ENCODE measurements at places on chromosomes 1 and 21.

- no peak for DNase-seq
These were observed 40.4 kb downstream of the UBR4 start for GRCh38 chr1:19169642-19170041.

DNA sequence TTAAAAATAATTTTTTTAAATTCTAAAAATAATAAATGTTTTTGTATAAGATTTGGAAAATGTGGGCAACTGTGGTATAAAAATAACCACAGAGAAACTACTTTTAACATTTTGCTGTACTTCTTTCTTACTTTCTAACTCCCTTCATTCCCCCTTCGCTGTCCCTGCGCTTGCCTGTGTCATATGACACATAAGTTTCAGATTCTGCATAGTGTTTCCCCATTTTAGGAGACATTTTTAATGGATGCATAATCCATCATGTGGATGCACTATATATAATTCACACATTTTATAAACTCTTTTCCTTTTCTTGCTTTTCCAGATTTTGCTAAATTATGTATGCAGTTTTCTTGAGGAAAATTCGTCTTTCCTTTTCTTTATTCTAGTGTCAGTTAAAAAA lies 16.3 kb downstream of the ATG4C start:
- DNase-seq = no peak

DNA sequence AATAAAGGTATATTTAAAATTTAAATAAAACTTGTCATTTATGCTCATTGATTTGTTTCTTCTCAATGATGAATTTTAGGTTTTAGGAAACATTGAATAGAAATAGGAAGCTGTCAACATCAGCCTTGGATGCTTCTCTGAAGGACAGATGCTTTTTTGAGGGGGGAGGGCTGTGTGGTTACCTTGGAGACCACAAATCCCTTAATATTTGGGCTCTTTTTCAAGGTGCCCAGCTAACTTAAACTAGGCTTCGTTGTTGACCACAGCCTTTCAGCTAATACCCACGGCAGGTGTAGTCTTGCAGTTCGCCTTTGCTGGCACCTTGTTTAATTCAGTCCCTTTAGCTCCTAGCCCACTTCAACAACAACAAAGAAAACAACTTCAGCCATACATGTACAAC lies 22.5 kb downstream of the TENT5C start:
- DNase-seq = no peak

DNA sequence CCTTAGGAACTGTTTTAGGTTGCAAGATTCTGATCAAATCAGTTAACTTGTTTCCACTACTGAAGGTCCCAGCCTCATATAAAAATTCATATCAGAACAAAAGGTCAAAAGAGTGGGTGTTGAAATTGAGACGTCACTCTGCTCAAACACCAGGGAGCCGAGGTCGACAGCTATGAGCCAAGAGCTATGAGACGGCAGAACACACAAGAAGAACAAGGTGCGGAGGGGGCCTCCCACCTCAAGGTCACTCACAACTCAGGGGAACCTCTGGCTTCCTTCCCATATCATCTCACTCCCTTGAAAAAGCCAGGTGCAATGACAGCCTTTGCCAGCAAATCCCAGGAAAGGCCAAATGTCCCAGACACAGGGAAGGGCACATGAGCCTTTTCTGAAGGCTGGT lies 749 bp downstream of the SEC16B start:
- no peak for DNase-seq

GRCh38 chr1:200708769-200709168 lies 29.9 kb upstream of the CAMSAP2 start:
- no peak for DNase-seq

DNA sequence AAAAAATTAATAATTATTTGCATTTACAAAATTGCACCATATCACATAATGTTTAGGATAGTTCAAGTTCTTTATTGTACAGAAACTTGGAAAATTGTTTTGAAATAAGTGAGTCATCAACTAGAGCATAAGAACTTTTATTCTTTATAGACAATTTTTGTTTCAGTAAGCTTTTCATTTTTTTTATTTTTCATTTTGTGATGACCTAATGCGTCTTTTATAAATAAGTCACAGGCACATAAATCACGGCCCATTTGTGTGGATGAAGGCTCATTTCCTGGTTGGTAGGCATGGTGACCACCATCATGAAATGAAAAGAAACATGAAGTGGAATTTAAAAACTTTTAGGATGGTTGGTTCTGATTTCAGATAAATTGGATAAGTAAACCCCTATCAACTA lies 39.3 kb downstream of the SPAG17 start:
- no peak for DNase-seq

DNA sequence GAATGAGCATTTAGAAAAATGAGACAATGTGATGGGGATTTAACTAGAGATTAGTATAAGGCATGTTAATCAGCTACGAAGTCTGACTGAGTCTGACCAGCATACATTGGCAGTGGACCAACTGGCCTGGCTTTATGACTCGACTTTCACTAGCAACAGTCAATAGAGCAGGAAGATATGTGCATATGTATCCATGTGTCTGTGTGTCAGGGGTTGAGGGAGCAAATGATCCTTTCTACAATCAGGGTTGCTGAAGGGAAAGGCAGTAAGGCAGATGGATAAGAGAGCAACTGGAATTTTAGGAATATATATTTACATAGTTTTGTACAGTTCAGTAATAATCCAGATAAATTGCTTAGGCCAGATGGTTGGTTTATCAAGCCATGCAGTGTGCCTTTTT lies 645.6 kb downstream of the PLA2G4A start:
- DNase-seq = no peak

DNA sequence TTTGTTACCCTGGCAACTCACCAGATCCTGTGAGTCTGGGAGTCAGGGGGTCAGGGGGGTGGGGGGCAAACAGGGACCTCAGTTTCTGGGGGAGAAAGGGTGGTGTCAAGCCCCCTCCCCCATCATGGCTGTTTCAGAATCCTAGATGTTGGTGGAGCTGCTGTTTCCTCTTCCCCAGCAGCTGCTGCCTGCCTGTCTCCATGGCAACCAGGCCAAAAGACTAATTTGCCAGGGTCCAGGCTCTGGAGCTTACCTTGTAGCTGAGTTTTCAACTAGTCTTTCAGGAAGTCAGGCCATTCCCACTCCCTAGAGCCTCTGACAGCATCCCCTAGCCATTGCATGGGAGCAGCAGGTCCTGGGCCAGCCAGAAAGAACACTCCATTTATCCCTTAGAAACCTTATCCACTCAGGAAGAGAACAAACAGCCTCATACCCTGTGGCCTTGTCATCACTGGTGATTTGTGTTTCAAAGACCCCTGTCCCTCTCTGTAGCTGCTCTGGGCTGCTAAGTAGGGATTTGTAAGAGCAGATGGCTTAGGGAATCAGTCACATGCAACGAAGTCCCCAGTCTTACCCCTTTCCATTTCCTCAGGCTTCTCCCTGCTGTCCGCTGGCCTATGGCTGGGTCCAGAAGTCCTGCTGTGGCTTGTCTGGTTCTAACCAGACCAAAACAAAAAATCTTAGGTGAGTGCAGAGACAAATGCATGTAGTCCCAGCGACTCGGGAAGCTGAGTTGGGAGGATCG lies 21.5 kb upstream of the STMN1 start:
- DNase-seq = peak; percentile 19

GRCh38 chr1:248779350-248779749 lies 23.8 kb upstream of the LYPD8 start:
- no peak for DNase-seq

- DNase-seq = no peak
These were observed 2.6 kb upstream of the TNNI1 start for GRCh38 chr1:201424146-201424545.

- DNase-seq = peak; percentile 75
These were observed 57.2 kb downstream of the TNN start for GRCh38 chr1:175124861-175125260.

DNA sequence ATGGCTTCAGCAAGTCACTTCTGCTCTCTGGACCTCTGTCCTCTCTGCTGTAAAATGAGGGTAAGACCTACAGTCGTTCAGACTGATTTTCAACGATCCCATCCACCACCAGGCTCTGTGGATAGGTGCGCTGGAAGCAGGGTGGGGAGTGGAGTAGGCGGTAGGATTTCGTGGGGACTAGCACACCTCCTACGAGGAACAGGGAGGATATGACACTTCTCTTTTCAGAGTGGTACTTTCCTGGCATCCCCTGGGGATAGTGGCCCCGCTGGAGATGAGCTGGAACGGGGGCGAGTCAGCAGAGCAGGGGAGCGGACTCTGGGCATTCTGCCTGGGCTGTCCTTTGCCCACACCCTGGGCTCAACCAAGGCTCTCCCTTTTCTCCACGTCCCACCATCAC lies 17.7 kb downstream of the ETNK2 start:
- no peak for DNase-seq

- no peak for DNase-seq
These were observed 17.4 kb downstream of the CCT8 start for GRCh38 chr21:29056005-29056404.

DNA sequence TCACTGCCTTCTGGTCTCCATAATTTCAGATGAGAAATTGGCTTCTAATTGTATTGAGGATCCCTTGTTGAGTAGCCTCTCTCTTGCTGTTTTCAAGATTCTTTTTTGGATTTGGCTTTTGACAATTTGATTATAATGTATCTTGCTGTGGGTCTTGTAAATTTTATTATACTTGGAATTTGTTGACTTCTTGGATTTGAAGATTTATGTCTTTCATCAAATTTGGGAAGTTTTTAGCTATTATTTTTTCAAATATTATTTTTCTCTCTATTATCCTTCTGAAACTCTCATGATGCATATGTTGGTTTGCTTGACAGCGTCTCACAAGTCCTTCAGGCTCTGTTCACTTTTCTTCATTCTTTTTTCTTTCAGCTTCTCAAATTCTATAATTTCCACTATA lies 126.1 kb downstream of the C1orf94 start:
- DNase-seq = no peak

- DNase-seq = no peak
These were observed 36.2 kb upstream of the DUSP10 start for GRCh38 chr1:221778125-221778524.

- peak; percentile 69 for DNase-seq
These were observed 776 bp downstream of the KDM1A start for GRCh38 chr1:23019863-23020625.

- no peak for DNase-seq
These were observed 47.9 kb upstream of the VCAM1 start for GRCh38 chr1:100671601-100672000.

DNA sequence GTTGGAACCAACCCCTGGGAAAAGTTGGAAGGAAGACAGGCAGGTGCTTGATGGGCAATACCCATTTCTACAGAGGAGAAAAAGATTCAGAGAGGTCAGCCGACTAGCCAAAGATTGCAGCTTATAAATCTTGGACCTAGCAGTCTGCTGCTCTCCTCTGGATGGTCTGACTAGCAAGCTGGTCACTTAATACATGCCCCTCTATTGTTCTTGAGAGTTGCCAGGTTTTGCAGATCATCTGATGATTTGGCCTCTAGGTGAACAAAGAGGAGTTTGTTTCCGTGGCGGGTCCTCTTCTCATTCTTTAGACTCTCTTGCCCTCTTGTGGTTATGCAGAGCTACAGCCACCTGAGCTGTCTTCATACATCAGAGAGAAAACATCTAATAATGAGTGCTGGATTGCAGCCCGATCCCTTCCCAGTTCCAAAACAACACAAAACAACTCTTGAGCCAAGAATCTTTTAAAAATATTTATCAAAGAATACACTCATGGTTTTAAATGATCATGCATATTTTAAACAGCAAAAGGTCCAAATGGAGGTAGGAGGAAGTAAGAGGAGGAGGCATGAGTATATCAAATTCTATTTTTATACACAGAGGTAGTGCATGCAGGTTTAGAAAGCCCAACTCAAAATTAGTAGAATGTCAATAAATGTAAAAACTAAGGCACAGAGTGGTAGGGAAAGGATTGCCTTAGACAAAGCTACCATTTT lies 115.7 kb downstream of the SLC30A10 start:
- DNase-seq = peak; percentile 61

DNA sequence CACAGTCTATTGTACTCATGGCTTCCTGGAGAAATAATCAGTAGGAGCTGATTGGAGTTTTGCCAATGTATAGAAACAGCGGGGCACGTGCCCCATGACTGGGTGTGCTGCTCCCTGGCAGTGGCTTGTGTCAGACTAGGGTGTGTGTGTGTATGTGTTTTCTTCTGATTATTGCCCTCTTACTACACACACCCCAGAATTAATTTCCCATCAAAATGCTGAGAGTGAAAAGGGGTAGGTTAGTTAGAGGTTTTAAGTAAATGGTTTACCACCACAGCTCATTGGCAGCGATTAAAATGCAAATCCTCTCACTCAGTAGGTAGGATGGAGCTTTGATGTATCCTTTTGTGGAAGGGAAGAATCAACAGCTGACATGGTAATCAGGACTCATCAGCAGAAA lies 29.9 kb downstream of the HHAT start:
- DNase-seq = no peak

DNA sequence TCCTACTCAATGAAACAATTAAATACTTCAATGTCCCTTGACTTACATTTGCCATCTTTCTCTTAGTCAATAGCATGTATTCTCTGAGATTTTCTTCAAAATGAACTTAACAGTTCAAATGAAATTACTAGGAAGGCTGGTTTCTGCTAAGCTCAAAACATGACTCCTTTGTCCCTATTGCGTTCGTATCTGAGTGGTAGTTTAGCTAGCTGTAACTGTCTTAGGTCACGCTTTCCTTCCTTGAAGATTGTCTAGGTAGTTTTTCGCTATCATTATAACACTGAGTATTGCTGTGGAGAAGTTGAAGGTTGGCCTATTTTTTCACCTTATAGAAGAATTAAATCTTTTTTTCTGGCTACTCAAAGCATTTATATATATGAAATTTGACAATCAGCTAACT lies 1535.2 kb downstream of the PLA2G4A start:
- no peak for DNase-seq

GRCh38 chr1:236288620-236288976 lies 6.8 kb upstream of the ERO1B start:
- DNase-seq = no peak

GRCh38 chr1:212073490-212073889 lies 37.9 kb downstream of the DTL start:
- no peak for DNase-seq

DNA sequence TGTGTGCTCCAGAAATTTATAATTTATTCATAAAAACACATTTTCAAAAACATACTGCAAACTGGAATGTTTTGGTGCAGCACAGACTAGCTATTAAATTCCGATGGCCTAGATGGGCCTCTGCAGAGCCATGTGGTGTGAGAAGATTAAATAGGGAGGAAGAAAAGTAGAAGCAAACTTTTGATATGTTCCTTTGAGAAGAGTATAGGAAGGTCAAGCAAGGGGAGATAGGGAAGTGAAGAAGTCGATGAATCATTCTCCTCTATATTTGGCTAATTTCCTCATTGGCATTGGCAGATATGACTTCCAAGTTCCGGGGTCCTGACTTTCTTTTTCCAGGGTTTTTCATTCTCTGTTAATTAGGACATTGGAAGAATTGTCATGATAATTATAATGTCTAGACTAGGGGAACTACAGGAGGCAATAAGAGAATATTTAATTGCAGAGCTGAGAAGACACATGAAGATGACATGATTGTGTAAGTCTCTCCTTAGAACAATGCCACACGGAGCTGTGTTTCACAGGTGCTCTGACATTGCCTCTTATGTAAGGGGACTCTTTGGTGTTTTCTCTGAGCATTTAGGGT lies 19.3 kb upstream of the ZNF326 start:
- DNase-seq = peak; percentile 48

- no peak for DNase-seq
These were observed 84.0 kb upstream of the IVNS1ABP start for GRCh38 chr1:185401019-185401418.

Measured in NB4 (cell line).